ENCODE measurements at places on chromosomes 4 and X. TPM values are rescaled to one million over a fixed set of nuclear protein-coding genes. Genes with fewer than 3 reads are reported as not detected.

DNA sequence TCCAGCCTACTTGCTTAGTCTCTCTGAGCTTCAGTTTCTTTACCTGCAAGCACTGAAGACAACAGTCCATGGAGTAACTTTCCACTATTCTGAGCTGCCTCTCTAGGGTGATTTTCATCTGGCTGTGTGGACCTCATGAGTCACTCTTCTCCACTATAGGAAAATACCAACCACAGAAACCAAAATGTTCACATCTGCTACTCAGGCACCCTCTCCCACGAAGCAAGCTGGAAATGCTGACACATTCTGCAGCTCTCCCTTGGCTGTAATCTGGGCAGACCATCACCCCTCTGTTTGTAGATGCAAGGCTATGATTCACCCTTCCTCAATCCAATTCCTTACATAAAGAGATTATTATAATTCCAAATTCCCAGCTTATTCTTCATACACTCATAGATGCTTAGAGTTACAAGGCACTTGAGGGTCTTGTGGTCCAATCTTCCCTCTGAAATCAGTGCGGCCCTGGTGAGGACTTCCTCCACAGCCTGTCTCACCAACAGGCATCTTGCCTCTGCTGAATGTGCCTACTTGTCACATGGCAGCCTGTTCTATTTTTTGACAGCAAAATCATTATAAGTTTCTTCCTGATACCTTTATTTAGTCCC lies 97.0 kb upstream of the LNX1 start:
- H3K27ac ChIP-seq = no peak overlapping the region
- H3K36me3 ChIP-seq = no peaks in the 10 kb centered on the region
- H3K27me3 ChIP-seq = peaks cover 2% of the 10 kb centered on the region
- peaks cover 8% of the 10 kb centered on the region for H3K4me1 ChIP-seq
- no peak overlapping the region for H3K4me3 ChIP-seq
- DNase-seq = no peak

DNA sequence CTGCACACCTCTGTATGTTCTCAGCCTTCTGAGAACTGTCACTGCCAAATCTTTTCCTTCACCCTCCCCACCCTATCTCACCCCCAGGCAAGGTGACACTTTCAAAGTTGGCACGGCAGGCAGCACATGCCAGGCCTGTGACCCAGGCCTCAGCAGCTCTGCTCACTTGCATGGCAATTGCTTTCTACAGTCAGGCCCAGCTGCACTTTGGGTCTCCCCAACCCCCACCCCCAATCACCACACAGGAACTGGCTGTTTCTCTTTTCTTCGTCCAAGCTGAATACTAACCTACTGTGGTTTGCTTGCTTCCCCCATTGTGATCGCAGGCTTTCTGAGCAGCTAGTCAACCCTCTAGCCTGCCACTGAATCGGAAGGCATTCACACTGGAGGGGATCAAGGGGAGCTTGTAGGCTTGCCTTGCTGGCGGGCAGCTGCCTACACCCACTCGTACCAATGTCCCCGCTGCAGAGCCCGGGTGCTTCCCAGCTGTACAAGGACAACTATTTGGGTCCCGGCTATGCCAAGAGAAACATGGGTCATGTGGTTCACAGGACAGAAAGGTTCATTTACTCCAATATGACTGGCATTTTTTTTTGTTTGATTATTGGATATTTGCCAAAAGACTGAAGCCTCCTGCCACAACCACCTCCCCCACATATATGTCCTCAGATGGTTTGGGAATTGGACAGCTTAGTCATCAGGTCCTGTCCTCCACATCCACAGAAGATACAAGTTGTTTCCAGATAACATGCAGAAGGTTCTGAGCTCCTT lies 28.1 kb downstream of the SLC25A43 start:
- no peak overlapping the region for H3K27ac ChIP-seq
- no peak overlapping the region for H3K4me3 ChIP-seq
- DNase-seq = no peak
- no peaks in the 10 kb centered on the region for H3K4me1 ChIP-seq
- no peaks in the 10 kb centered on the region for H3K27me3 ChIP-seq

DNA sequence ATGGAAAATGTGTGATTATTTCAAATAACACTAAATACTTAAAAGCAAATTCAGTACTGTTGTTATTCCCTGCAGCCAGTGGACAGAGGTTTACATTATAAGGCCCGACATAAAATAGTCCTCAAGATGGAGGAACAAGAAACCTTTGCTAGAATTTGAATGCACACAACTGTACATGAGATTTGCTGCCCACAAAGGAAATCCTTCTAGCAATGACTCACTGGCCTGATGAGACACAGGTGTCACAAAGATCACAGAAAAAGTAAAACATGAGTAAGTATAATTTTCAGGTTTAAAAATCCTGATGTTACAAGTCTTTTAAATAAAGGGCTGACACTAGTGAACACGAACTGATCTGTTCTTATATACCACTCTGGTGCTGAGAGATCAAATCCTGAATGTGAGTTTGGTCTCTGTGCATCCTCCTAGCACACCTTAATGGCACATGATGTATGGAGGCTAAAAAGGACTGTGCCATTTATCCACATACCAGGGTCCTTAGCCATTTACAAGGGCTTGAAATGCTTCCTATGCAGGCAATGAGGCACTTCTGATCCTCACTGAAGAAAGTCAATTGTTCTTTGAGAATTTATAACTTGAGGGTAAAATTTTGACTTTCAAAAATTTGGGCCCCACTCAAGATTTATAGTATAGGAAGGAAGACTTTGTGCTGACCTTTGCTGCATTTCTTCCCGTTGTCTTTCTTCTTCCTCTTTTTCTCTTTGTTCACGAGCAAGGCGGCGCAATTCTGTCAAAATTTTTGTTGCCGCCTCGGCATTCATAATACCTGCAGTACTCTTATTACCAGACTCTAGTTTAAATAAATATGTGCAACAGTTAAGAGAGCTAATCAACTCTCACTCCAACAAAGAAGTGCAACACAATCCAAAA lies 23.0 kb downstream of the MAP7D3 start:
- no peaks in the 10 kb centered on the region for H3K4me1 ChIP-seq
- H3K27ac ChIP-seq = no peak overlapping the region
- peaks cover 43% of the 10 kb centered on the region for H3K36me3 ChIP-seq

- H3K36me3 ChIP-seq = no peaks in the 10 kb centered on the region
- no peaks in the 10 kb centered on the region for H3K27me3 ChIP-seq
- H3K4me1 ChIP-seq = no peaks in the 10 kb centered on the region
- no peak overlapping the region for H3K27ac ChIP-seq
These were observed 24.4 kb downstream of the UGT2A3 start for GRCh38 chr4:68927165-68927564.

DNA sequence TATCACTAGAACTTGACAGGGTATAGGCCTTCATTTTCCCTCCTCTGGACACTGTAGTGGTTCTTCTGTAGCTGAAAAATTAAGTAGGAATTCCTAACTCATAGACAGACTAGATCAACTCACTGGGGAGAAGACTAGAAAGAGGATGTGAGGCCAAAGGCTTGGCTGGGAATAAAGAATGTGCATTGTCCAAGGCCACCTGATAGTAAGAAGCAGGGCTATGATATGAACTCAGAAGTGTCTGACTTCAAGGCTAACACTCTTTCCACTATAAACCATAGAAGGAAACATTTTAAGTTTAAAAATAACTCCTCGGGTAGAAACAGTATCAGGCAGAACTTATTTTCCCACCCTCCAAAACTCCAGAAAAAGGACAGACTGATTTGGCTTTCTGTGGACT lies 346.6 kb downstream of the OPHN1 start:
- no peaks in the 10 kb centered on the region for H3K4me1 ChIP-seq
- no peak for DNase-seq
- no peak overlapping the region for H3K4me3 ChIP-seq
- no peaks in the 10 kb centered on the region for H3K27me3 ChIP-seq
- H3K36me3 ChIP-seq = no peaks in the 10 kb centered on the region

ADGRA3 gene
- 15.8 TPM for total RNA-seq

GRCh38 chr4:20288047-20288650 lies 36.4 kb downstream of the SLIT2 start:
- H3K4me3 ChIP-seq = no peak overlapping the region
- H3K27me3 ChIP-seq = no peaks in the 10 kb centered on the region
- H3K4me1 ChIP-seq = no peaks in the 10 kb centered on the region
- DNase-seq = no peak
- no peak overlapping the region for H3K27ac ChIP-seq

DNA sequence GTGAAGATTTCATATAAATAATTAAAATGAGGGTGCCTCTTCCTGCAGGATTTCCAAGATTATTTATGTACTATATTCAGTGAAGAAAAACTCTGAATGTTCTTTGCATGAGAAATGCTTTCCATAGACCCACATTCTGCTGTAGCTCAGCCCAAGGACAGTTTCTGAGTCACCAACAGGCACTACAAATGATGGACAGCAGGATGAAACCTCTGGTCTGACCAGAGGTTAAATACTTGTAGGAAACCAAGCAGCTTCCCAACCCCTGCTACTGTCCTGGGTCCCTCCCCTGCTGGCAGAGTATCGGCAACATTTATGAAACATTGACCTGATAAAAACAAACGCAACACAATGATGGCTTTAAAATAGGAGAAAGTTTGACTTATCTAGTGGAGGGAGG lies 73.1 kb downstream of the CXXC4 start:
- H3K4me3 ChIP-seq = no peak overlapping the region
- no peaks in the 10 kb centered on the region for H3K36me3 ChIP-seq
- H3K27ac ChIP-seq = no peak overlapping the region
- no peaks in the 10 kb centered on the region for H3K27me3 ChIP-seq

DNA sequence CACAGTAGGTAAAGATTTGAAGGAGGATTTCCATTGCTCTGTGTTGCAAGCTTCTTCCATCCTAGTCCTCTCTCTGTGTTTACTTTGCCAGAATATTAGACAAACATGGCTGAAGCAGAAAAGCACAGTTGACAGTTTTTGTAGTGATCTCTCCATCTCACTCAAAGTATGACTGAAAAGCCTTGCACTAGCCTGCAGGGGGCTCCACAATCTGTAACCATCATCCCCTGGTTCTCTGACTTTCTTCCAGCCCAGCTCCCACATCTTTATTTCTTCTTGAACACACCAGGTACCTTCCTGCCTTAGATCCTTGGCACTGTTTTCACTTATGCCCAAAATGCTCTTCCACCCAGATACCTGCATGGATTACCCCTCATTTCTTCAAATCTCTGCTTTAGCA lies 34.1 kb upstream of the HHIP start:
- H3K27me3 ChIP-seq = no peaks in the 10 kb centered on the region
- no peaks in the 10 kb centered on the region for H3K4me1 ChIP-seq
- no peak overlapping the region for H3K4me3 ChIP-seq
- DNase-seq = no peak
- H3K27ac ChIP-seq = no peak overlapping the region

DNA sequence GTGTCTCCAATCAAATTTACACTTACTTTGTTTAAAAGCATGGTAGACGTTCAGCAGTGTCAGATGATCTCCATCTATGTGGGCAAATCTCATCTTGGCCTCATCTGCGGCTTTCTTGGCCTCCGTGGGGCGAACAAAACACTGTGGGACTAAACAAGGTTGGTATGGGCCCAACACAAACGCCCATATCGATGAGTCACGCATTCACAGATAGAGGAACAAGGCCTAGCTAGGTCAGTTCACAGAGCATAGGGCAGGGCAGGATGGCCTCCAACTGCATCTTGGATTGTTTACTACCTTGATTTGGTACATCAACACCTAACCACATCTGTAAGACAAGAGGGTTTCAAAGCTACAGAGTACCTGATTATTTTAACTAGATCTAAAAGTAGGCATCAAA lies 47.3 kb downstream of the DHX15 start:
- H3K4me1 ChIP-seq = no peaks in the 10 kb centered on the region
- H3K27me3 ChIP-seq = no peaks in the 10 kb centered on the region
- H3K36me3 ChIP-seq = peaks cover 80% of the 10 kb centered on the region
- H3K27ac ChIP-seq = no peak overlapping the region
- DNase-seq = no peak

DNA sequence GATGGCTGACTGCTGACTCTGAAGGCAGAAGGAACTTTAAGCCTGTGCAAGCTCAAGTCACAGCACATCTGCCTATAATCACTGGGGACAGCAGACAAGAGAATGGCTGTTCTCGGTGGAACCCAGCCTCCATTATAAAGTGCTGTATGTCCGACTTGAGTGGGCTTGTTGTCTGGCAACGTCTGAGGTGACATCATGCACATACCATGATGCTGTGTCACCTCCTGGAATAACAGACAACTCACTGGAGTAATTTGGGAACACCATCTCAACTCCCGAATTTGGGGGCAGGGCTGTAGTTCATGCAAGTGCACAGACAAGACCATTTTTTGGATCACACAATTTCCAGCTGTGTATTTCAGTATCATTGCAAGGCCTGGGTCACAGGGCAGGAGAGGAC lies 59.8 kb upstream of the GPM6B start:
- H3K27me3 ChIP-seq = no peaks in the 10 kb centered on the region
- H3K4me1 ChIP-seq = no peaks in the 10 kb centered on the region
- DNase-seq = no peak

MAGEE2 gene
- total RNA-seq = not detected

- no peak overlapping the region for H3K4me3 ChIP-seq
- no peak for DNase-seq
- H3K4me1 ChIP-seq = no peaks in the 10 kb centered on the region
- no peaks in the 10 kb centered on the region for H3K27me3 ChIP-seq
- no peak overlapping the region for H3K27ac ChIP-seq
These were observed 74.7 kb upstream of the IL13RA1 start for GRCh38 chrX:118652717-118653116.

SH3BGRL gene
- total RNA-seq = 192 TPM

GRCh38 chr4:184117662-184118199 lies 99.9 kb downstream of the ENPP6 start:
- no peak overlapping the region for H3K27ac ChIP-seq
- H3K36me3 ChIP-seq = no peaks in the 10 kb centered on the region
- no peaks in the 10 kb centered on the region for H3K4me1 ChIP-seq

WDR1 gene
- total RNA-seq = 233 TPM

SPINK2 gene
- not detected for total RNA-seq

DNA sequence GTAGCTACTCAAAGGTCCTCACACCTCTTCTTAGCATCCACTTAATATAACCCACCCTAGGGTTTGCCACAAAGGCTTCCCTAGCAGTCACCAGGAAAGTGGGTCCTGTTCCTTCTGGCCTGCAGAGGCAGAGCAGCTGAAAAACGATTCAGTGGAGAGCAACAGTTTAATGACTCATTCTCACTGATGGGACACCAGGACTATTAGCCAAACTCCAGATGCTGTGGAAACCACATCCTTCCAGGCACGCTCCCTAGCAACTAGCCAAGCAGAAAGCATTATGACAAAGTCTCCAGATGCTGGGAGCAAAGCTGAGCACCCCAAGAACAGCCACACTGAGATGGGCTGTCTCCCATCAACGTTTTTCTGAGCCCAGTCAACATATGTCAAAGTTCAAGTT lies 30.3 kb upstream of the UTP14A start:
- H3K27ac ChIP-seq = no peak overlapping the region
- H3K27me3 ChIP-seq = no peaks in the 10 kb centered on the region
- H3K36me3 ChIP-seq = no peaks in the 10 kb centered on the region
- no peak for DNase-seq
- H3K4me3 ChIP-seq = no peak overlapping the region

DNA sequence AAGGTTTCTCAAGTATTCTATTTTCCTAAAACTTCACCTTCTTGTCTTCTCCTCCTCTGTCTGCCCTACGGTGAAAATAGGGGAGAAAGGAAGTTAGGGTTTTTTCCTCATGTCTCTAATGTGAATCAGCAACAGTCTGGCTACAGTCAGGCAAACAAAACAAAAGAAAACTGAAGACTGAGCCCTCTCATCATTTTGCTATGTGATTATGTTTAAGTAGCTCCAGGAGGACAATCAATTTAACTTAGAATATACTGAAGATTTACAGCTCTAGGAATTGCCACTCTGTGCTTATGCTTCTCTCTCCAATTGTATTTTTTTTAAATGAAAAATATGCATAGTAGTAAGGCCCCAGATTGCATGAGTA lies 316.2 kb downstream of the GPAT3 start:
- H3K4me1 ChIP-seq = peaks cover 12% of the 10 kb centered on the region
- H3K27me3 ChIP-seq = no peaks in the 10 kb centered on the region
- no peak overlapping the region for H3K27ac ChIP-seq
- no peaks in the 10 kb centered on the region for H3K36me3 ChIP-seq
- no peak overlapping the region for H3K4me3 ChIP-seq

AKAP4 gene
- total RNA-seq = not detected

Measured in lower lobe of right lung (tissue), 2 donors.